ENCODE measurements at places on chromosomes 16 and 17. TPM values are rescaled to one million over a fixed set of nuclear protein-coding genes. Genes with fewer than 3 reads are reported as not detected.
A peak's percentile ranks its signal among the peaks of the same experiment; 100 is the strongest.

- H3K27ac ChIP-seq = no peak overlapping the region
- no peak for DNase-seq
- no peak overlapping the region for H3K4me3 ChIP-seq
- 0 out of 2 replicates have a peak, but pooled peaks cover 4% of the 10 kb centered on the region for H3K36me3 ChIP-seq
- peaks cover 32% of the 10 kb centered on the region for H3K4me1 ChIP-seq
These were observed 6.8 kb downstream of the UBALD2 start for GRCh38 chr17:76271669-76272540.

GRCh38 chr16:79339863-79340262 lies 260.7 kb downstream of the MAF start:
- H3K27me3 ChIP-seq = no peaks in the 10 kb centered on the region
- H3K4me1 ChIP-seq = no peaks in the 10 kb centered on the region
- H3K4me3 ChIP-seq = no peak overlapping the region
- no peak overlapping the region for H3K27ac ChIP-seq

DNA sequence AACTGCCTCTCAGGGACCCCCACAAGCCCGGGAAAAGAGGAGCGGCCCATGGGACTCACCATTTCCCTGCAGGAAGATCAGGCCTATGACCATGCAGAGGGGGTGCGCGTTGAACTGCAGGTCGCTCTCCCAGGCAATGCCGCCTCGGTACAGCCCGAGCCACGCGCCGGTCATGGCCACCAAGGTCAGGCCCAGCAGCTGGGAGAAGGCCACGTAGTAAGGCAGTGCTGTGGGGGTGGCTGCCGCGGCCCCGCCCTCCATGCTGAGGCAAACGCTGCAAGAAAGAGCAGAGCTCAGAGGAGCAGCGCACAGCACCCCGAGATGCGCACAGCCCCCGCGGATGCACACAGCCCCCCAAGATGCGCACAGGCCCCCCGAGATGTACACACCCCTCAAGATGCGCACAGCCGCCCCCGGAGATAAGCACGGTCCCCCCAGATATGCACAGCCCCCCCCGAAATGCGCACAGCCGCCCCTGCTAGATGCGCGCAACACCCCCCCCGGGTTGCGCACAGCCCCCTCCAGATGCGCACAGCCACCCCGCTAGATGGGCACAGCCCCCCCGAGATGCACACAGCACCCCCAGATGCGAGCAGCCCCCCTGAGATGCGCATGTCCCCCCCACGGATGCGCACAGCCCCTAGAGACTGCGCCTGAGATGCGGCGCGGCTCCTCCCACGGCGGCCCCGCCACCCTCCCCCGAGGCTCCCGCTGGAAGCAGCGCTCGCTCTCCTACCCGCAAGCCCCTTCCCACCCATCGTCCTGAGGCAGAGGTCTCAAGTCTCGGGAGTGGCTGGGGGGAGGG lies 8.6 kb downstream of the CYB561 start:
- H3K27me3 ChIP-seq = peaks cover 28% of the 10 kb centered on the region
- H3K4me1 ChIP-seq = peaks cover 37% of the 10 kb centered on the region

- H3K4me1 ChIP-seq = peaks cover 14% of the 10 kb centered on the region
- no peak overlapping the region for H3K4me3 ChIP-seq
- no peak overlapping the region for H3K27ac ChIP-seq
- peaks cover 21% of the 10 kb centered on the region for H3K27me3 ChIP-seq
- no peak for DNase-seq
These were observed 24.0 kb downstream of the LLGL2 start for GRCh38 chr17:75549246-75550138.

The C1QTNF8 gene
- not detected for total RNA-seq

DNA sequence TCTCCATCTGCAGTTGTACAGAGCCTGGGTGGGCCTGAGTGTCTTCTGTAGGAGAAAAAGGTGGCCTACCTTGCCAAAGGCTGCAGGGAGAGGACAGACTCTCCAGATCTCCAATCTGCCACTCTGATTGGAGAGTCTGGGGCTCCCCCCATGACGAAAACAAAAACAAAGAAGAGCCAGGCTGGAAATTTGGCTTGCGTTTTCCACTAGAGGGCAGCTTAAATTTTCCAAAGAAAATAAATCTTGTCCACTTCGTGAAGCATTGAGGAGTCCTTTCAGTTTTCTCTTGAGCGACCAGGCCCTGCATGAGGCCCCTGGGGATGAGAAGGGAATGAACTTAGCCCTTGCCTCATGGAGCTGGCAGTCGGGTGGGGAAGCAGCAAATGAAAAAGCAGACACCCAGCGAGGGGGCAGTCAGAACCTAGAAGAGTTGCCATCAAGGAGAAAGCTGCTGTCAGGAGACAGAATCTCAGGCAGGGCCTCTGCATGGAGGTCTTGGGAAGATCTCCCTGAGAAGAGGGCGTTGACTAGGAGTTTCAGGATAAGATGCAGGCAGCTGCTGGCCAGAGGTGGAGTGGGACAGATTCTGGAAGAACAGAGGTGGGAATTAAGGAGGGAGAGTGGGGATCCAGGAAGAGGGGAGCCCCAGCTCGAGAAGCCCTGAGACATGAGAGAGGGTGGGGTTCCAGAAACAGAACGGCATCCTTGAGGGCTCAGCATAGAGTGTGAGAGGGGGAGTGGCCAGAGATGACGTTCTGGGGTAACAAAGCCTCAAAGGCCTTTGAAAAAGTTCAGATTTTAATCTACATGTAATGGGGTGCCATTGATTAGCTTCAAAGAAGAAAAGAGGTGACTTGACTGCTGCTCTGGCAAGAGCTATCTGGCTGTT lies 8.4 kb upstream of the SHCBP1 start:
- H3K27me3 ChIP-seq = peaks cover 7% of the 10 kb centered on the region
- peak overlapping the region; percentile 89 for H3K27ac ChIP-seq
- H3K4me1 ChIP-seq = peaks cover 23% of the 10 kb centered on the region
- peak; percentile 74 for DNase-seq
- peak overlapping the region; percentile 84 for H3K4me3 ChIP-seq
- no peaks in the 10 kb centered on the region for H3K36me3 ChIP-seq

GRCh38 chr17:61481421-61481820 lies 29.2 kb downstream of the TBX4 start:
- H3K27me3 ChIP-seq = peaks cover 1% of the 10 kb centered on the region
- no peak overlapping the region for H3K4me3 ChIP-seq
- H3K27ac ChIP-seq = no peak overlapping the region
- H3K4me1 ChIP-seq = peaks cover 16% of the 10 kb centered on the region
- H3K36me3 ChIP-seq = no peaks in the 10 kb centered on the region

The KRT31 gene
- total RNA-seq = not detected

- no peaks in the 10 kb centered on the region for H3K4me1 ChIP-seq
- no peak for DNase-seq
- H3K36me3 ChIP-seq = peaks cover 4% of the 10 kb centered on the region
These were observed 6.8 kb downstream of the MRTFB start for GRCh38 chr16:14077918-14078317.

DNA sequence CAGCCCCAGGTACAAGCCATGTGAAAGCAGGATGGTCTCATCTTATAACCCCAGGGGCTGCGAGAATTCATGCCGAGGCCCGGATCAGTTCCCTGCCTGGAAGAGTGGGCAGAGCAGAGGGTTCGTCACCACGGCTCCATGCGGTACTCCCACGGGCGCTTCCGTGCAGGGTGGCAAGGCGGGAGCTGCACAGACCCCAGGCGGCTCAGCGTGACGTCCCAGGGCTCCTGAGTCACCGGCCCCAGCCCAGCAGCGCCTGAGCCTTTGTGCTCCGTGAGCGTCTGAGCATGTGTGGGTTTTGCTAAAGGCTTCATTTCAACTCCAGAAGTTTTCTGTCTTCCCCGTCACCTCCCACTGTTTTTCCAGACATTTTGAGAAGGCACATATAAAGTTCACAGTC lies 71.2 kb upstream of the CHMP6 start:
- H3K4me3 ChIP-seq = no peak overlapping the region
- peaks cover 8% of the 10 kb centered on the region for H3K36me3 ChIP-seq
- H3K27me3 ChIP-seq = no peaks in the 10 kb centered on the region
- no peak overlapping the region for H3K27ac ChIP-seq

DNA sequence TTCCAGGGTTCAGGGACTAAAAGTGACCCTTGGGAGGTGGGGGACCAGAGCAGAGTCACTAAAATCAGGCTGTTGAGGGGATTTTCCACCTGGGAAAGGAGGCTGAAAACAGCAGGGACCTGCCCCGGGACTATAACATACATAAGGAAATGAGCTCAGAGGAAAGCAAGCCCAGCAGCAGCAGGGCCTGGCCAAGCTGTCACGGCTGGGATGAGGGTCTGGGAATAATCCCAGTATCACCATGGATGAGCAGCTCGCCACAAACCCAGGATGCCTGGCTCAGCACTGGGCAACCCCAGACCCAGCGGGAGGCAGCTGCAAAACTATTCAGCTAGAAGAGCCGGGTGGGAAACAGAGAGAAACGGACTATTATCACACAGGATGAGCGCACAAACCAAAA lies 72.4 kb downstream of the RPH3AL start:
- no peaks in the 10 kb centered on the region for H3K4me1 ChIP-seq
- peaks cover 5% of the 10 kb centered on the region for H3K36me3 ChIP-seq
- no peak overlapping the region for H3K27ac ChIP-seq

The LAT gene
- total RNA-seq = 4.5 TPM

DNA sequence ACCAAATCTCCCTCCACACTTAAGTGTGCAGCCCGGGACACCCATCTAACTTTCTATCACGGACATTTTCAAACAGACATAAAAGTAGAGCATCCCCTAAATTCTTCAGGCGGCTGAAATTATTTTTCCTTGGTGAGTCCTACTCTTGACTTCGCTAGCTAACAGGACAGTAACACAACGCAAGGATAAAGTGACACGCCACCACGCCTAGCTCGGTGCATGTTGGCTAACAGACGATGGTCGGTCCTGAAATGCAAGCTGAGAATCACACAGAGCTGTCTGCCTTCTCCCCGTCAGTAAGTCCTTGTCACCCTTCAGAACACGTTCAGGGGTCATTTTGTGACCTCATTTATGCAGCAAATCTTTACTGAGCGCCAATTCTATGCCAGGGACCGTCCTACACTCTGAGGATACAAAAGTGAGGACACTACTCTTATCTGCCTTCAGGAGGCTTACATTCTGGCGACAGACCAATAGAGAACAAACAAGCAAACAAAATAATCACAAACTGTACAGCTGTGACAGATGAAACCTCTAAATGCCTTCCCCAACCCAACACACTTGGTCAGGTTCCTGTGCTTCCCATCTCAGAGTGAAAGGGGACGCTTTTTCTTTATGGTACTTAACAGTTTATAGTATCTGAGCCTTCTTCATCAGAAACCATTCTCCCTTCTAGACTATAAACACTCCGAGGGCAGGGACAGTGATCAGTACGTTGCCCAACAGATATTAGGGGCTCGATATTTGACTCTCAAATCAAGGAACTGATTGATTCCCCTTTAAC lies 1.3 kb downstream of the NTAN1 start:
- H3K4me1 ChIP-seq = peaks cover 14% of the 10 kb centered on the region
- no peaks in the 10 kb centered on the region for H3K27me3 ChIP-seq
- DNase-seq = peak; percentile 6
- H3K27ac ChIP-seq = peak overlapping the region; percentile 70
- peaks cover 20% of the 10 kb centered on the region for H3K36me3 ChIP-seq

- H3K4me3 ChIP-seq = no peak overlapping the region
- H3K27ac ChIP-seq = peak overlapping the region; percentile 98
These were observed 10.4 kb downstream of the RAI1 start for GRCh38 chr17:17691468-17692263.

The CAMTA2 gene
- 47.7 TPM for total RNA-seq

DNA sequence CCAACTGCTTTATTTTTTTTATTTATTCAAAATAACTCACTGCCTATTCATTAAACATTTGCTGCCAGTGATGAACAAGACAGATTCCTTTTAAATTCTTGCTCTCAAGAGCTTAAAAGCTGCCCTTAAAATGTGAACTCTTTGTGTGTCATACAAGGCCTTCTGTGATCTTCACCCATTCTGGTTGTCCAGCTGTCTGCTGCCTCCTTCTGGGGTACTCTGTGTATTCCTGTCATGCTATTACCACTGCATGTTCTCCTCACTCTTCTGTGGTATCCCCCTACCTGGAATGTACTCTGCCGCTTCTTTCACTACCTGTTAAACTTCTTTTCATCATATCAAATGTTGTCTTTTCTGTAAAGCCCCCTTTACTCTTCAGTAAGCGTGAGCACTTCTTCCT lies 165.8 kb downstream of the CHD9 start:
- DNase-seq = peak; percentile 70
- peaks cover 19% of the 10 kb centered on the region for H3K4me1 ChIP-seq
- peaks cover 1% of the 10 kb centered on the region for H3K27me3 ChIP-seq

GRCh38 chr17:1460233-1460632 lies 4.2 kb upstream of the CRK start:
- DNase-seq = peak; percentile 29
- H3K27ac ChIP-seq = peak overlapping the region; percentile 9
- H3K27me3 ChIP-seq = peaks cover 11% of the 10 kb centered on the region
- no peak overlapping the region for H3K4me3 ChIP-seq
- peaks cover 35% of the 10 kb centered on the region for H3K4me1 ChIP-seq

GRCh38 chr16:55039042-55039441 lies 108.4 kb downstream of the IRX5 start:
- H3K4me3 ChIP-seq = no peak overlapping the region
- DNase-seq = no peak
- H3K27me3 ChIP-seq = peaks cover 4% of the 10 kb centered on the region
- H3K36me3 ChIP-seq = no peaks in the 10 kb centered on the region

- peak; percentile 59 for DNase-seq
- H3K27ac ChIP-seq = no peak overlapping the region
- peaks cover 12% of the 10 kb centered on the region for H3K4me1 ChIP-seq
- peaks cover 5% of the 10 kb centered on the region for H3K27me3 ChIP-seq
- no peak overlapping the region for H3K4me3 ChIP-seq
- H3K36me3 ChIP-seq = peaks cover 7% of the 10 kb centered on the region
These were observed 338.5 kb downstream of the PMP22 start for GRCh38 chr17:14926526-14927122.

DNA sequence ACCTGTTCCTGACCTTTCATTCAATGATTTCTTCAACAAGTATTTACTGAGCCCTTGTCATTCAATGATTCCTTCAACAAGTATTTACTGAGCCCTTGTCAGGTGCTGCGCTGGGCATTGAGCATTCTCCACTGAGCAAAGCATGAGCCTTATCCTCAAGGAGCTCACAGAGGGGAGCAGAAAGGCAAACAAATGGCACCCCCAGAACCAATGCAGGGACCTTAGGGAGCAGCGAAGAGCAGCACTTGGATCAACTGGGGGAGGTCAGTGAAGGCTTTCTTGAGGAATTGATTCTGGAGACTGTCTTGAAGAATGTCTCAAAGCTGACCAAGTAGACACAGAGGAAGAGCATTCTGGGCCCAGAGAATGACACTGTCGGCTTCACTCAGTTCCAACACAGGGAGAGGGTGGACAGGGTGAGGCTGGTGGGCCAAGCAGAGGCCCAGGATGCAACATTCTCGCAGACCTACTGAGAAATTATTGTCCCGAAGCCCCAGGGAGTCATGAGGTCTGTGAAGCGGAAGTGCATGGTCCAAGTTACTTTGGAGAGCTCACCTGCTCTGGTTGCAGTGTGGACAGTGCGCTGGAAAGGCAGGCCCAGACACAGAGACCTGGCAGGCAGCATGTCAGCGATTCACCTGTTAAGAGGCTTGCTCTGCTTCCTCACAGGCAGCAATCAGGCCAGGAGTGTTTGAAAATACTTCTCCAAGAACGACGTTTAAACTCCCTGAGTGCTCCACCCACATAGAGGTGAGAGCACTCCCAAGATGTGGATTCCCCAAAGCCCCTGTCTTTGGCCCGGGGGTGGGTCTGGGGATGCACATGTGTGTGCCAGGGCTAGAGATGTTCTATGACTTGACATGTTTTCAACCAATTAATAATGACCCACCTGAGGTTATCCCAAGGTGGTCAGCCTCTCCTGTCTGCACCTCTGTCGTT lies 3.2 kb upstream of the MPO start:
- no peak overlapping the region for H3K4me3 ChIP-seq
- no peaks in the 10 kb centered on the region for H3K36me3 ChIP-seq
- H3K27ac ChIP-seq = no peak overlapping the region
- H3K4me1 ChIP-seq = no peaks in the 10 kb centered on the region
- no peak for DNase-seq
- peaks cover 25% of the 10 kb centered on the region for H3K27me3 ChIP-seq

GRCh38 chr17:29123111-29123510 lies 57.1 kb downstream of the MYO18A start:
- H3K27me3 ChIP-seq = peaks cover 4% of the 10 kb centered on the region
- no peak for DNase-seq
- H3K4me3 ChIP-seq = no peak overlapping the region
- peaks cover 15% of the 10 kb centered on the region for H3K4me1 ChIP-seq

Data from HFFc6 (cell line).